Mesothelial cell of epicardium (in vitro differentiated cells): ENCODE measurements at places on chromosomes 2 and 18. TPM values are rescaled to one million over a fixed set of nuclear protein-coding genes. Genes with fewer than 3 reads are reported as not detected.

- H3K4me1 ChIP-seq = peaks cover 5% of the 10 kb centered on the region
- peaks cover 38% of the 10 kb centered on the region for H3K27me3 ChIP-seq
- no peaks in the 10 kb centered on the region for H3K36me3 ChIP-seq
- H3K27ac ChIP-seq = no peak overlapping the region
- no peak for DNase-seq
Observed at GRCh38 chr2:109162999-109163398, 34.0 kb downstream of the SH3RF3 start.

DNA sequence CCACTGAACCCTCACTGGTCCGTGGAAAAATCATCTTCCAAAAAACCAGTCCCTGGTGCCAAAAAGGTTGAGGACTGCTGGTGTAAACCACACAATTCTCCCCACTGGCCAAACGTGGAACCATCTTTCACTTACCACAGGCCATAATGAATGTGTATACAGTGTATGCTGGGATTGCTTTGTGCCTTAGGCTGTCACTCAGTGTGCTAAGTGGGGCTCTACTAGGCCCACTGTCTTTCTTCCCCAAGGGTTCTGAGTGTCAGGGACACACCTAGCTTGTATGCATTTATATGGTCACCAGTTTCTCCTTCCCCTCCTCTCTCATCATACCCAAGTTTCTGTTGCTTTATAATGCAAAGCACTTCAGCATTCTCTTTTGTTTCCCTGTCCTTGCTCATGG is 27.2 kb downstream of the SCYGR8 start:
- no peaks in the 10 kb centered on the region for H3K36me3 ChIP-seq
- no peak for DNase-seq
- H3K27me3 ChIP-seq = no peaks in the 10 kb centered on the region
- no peak overlapping the region for H3K4me3 ChIP-seq

DNA sequence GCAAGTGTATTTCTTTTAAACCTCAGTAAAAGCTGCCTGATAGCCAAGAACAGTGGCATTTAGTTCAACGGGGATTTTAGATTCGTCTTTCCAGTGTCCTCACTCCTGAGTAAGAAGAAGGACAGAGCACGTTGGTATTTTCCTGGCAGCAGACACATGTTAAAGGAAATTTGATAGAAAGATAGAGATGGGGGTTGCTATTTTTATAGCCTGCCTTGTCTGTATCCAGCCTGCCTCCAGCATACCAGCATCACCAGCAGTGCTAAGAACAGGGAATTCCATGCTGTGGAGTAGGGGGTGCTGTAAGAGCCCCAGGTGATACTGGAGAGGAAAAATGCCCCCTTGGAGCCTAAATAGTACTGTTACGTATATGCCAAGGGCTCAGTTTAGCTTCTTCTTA is 1.1 kb upstream of the SMYD1 start:
- no peaks in the 10 kb centered on the region for H3K27me3 ChIP-seq
- no peaks in the 10 kb centered on the region for H3K36me3 ChIP-seq

GRCh38 chr2:157438863-157439823 is 4.7 kb downstream of the CYTIP start:
- no peak for DNase-seq
- peaks cover 17% of the 10 kb centered on the region for H3K4me1 ChIP-seq
- no peaks in the 10 kb centered on the region for H3K36me3 ChIP-seq
- H3K27me3 ChIP-seq = peaks cover 2% of the 10 kb centered on the region

DNA sequence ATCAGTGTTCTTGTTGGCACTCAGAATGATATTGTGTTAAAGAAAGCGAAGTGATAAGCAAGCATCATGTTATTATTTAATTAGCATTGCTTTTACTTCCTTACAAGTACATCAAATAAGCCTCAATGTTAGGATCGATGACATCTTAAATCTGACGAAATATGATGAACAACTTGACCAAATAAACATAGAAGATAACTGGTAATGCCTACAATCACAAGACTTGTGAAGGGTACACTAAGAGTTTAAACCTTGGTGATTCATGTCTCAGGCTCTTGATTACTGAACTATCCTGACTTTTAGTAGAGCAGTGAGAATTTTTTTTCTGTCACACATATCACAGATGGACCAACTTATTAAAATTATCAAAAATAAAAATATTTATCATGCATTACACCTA is 500.8 kb upstream of the ZEB2 start:
- peaks cover 27% of the 10 kb centered on the region for H3K4me1 ChIP-seq
- DNase-seq = no peak
- H3K4me3 ChIP-seq = no peak overlapping the region
- H3K27me3 ChIP-seq = no peaks in the 10 kb centered on the region

GRCh38 chr2:196112418-196113034 is 43.9 kb upstream of the DNAH7 start:
- H3K36me3 ChIP-seq = no peaks in the 10 kb centered on the region
- no peak overlapping the region for H3K4me3 ChIP-seq
- H3K27me3 ChIP-seq = no peaks in the 10 kb centered on the region
- H3K4me1 ChIP-seq = peaks cover 28% of the 10 kb centered on the region
- H3K27ac ChIP-seq = no peak overlapping the region

DNA sequence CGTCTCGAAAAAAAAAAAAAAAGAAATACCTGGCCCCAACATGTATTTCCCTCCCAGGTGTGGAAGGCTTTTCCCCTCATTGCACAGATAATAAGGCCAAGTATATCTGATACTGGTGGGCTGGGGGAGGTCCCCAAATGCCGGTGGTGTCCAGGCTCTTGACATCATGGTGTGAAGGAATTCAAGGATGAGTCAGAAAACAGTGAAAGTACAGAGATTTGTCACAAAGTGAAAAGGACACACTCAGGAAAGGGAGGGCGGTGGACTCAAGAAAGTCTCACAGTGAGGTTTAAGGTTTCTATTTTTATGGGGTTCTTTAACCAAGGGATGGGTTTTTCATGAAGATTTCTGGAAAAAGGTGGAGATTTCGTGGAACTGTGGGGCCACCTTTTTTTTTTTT is 37.8 kb upstream of the FZD5 start:
- no peaks in the 10 kb centered on the region for H3K36me3 ChIP-seq
- no peaks in the 10 kb centered on the region for H3K27me3 ChIP-seq
- DNase-seq = no peak
- H3K27ac ChIP-seq = no peak overlapping the region
- H3K4me1 ChIP-seq = peaks cover 24% of the 10 kb centered on the region

- H3K4me1 ChIP-seq = peaks cover 7% of the 10 kb centered on the region
- no peaks in the 10 kb centered on the region for H3K27me3 ChIP-seq
- H3K27ac ChIP-seq = no peak overlapping the region
- H3K4me3 ChIP-seq = no peak overlapping the region
- peaks cover 10% of the 10 kb centered on the region for H3K36me3 ChIP-seq
- DNase-seq = no peak
Observed at GRCh38 chr2:34011684-34012083, 412.6 kb upstream of the FAM98A start.

DNA sequence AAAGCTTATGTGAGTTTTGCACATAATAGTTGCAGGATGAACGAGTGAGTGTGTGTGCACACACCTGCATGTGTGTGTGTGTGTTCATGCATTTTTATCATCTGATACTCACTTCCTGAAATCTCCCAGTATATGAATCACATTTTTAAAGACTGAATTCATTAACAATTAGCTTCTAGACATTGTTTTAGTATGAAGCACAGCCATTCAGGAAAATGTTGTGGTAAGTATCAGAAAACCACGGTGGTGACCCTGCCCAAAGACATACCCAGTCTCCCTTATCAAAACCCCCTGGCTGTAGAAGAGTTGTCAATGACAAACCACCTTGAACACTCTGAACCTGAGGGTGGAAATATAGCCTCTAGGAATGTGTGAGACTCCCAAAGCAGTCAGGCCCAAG is 220.8 kb downstream of the ALK start:
- no peaks in the 10 kb centered on the region for H3K36me3 ChIP-seq
- DNase-seq = no peak
- no peak overlapping the region for H3K4me3 ChIP-seq
- no peaks in the 10 kb centered on the region for H3K4me1 ChIP-seq
- H3K27ac ChIP-seq = no peak overlapping the region

TUBB8B gene
- 0.31 to 0.32 TPM in 2 of 3 replicates, not detected in the other for total RNA-seq

TMEM169 gene
- total RNA-seq = 0.71 to 0.84 TPM (median 0.78 TPM) in 3 replicates

DNAH7 gene
- 0.63 to 0.86 TPM (median 0.71 TPM) in 3 replicates for total RNA-seq
